ENCODE measurements at places on chromosomes 3 and 15.

DNA sequence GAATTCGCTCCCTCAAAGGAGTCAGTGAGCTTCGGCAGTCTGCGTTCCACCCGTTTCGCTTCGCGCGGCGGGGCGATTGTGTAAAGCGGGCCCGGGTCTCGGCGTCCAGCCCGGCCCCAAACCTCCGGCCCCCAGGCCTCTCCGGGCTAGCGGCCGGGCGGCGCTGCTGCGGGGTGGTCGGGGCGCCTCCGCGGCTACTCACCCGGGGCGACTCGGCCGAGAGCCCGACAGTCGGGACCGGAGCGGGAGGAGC lies 412 bp downstream of the CHDH start:
- DNase-seq, result no peak

DNA sequence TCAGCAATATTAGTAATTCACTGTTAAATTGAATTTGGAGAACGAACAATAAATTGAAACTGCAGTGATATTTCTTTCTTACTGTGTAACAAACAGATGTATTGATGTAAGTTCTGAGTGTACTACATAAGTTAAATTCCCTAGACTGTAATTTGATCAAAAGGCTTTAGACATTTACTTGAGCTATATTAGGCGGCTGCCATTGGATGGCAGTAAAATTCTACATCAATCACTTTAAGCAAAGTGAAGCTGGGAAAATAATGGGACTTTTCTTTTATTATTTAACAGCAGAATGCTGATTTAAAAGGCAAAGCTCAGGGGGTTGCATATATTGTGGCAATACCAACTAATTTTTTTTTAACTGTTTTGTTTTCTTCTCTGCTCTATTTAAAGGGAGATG lies 212.6 kb upstream of the PLSCR5 start:
- no peak for DNase-seq

- DNase-seq, result no peak
Measured at GRCh38 chr15:39855400-39855799, 64.7 kb downstream of the GPR176 start.

GRCh38 chr15:81002009-81002330 lies 1.2 kb downstream of the TLNRD1 start:
- DNase-seq, result no peak

DNA sequence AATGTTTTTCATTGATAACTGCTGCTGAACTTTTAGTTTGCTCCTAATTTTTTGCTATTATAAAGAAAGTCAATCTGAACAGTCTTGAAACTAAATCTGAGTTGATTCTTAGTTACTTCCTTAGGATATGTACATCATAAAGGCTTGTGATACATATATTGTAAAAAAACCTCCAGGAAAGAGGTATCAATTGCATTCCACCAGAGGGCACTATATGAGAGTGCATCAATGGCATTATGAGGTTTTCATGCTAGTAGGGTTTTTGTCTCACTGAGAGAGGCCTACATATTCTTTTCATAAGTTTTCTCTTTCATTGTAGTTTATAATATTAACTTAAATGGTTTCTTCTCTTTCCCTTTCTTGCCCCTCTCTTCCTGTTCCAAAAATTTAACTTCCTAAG lies 46.9 kb downstream of the PIK3R4 start:
- no peak for DNase-seq

DNA sequence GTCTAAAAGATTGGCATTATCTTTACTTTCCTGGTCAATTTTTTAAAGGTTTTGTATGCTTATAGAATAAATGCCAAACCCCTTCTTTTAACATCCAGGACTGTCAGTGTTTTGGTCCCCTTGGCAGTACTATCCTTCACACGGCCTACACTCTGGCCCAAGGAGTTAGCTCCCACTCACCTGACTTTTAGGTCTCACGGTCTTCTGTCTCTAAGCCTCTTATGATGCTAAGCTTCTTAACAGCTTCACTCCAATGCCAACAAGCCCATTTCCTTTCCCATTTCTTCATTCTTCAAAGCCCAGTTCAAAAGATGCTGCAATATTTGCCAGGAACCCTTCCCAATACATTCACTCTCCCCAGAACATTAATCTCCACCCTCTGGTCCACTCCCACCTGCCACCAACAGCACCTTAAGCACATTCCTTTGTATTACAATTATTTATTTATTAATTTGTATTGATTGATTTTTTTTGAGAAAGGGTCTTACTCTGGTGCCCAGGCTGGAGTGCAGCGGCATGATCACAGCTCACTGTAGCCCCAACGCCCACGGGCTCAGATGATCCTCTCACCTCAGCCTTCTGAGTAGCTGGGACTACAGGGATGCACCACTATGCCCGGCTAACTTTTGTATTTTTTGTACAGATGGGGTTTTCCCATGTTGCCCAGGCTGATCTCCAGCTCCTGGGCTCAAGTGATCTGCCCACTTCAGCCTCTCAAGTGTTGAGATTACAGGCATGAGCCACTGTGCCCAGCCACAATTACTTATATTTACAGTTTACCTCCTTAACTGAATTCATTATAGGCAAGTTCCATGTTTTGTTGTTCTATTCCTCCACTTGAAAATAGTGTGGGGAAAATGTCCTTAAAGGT lies 27.8 kb downstream of the IFT80 start:
- no peak for DNase-seq

DNA sequence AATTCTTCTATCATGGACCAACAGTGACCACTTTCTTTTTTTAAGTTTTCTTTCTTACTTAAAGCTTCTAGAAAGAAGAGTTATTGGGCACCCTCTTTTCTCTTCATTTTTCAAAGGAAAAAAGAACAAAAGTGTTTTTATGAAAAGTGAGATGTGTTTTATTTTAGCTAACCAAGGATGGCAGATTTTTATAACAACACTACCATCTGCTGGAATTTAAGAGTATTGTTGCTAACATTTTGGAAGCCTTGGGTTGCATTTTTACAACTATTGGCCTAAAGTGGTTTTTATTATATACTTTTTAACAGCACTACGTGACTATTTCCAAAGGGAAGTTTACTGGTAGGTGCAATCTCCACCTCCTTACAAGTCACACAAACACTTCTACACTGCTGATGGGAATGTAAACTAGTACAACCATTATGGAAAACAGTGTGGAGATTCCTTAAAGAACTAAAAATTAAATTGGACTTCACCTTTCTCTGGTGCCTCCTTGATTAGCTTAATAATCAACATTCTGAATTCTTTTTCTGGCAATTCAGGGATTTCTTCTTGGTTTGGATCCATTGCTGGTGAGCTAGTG lies 237.7 kb upstream of the AGTR1 start:
- no peak for DNase-seq

GRCh38 chr15:96670389-96670788 lies 339.9 kb downstream of the NR2F2 start:
- DNase-seq, result no peak

DNA sequence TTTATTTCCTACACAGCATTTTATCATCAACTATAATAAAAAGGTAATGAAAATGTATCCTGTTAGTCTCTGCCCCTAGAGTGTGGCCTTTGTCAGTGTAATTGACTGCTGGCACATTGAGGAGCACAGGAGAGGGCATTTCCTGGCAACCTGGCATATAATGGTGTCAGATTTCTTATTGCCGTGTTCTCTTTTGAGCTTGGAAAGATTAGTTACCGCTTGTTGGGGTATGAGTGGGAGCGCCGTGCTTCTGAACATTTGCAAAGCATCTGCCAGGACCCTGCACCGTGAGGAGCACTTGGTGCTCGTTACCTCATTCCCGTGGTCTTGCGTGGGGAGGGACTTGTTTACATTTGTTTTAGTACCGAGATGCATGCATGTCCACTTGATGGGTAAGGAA lies 124.4 kb downstream of the PTPRG start:
- no peak for DNase-seq

DNA sequence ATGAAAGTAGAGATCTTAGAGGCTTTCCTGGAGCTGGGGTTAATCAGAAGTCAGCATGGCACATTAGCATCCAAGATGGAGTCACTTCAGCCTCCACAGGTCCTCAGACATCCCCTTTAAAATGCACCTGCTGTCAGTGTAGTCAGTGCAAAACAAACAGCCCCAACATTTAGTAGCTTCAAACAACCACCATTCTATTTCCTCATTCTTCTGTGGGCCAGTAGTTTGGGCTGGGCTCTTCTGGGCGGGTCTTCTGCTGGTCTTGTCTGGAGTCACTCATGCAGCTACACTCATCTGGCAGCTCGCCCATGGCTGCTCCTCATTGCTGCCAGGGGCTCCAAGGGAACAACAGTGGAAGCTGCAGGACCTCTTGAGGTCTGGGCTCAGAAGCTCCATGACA lies 99.9 kb downstream of the TLE3 start:
- no peak for DNase-seq

DNA sequence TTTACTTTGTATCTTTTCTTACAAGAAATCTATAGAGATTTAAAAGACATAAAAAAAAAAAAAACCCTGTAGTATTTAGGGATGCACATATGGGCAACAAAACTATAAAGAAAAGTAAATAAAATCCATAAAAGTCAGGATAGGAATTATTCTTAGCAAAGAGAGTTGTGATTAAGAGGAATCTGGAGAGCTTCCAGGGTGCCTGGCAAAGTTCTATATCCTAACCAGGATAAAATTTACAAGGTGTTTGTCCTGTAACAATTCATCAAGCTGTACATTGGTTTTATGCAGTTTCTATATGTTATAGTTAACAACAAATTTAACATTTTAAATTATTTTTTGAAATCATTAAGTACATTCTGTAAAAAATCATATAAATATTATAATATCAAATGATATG lies 7.9 kb downstream of the SECISBP2L start:
- no peak for DNase-seq

DNA sequence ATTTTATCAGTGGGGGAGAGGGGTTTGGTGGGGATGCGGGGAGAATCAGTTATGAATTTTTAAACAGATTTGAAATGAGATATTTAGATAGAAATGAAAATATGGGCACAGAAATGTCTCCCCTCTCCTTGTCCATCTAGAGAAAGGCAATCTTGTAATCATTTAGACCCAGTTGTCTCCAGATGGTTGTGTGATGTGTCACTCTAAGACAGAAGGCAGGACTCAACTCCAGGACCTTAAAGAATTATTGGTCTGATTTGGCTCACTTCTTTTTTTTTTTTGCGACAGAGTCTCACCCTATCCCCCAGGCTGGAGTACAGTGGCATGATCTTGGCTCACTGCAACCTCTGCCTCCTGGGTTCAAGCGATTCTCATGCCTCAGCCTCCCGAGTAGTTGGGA lies 77.2 kb downstream of the EOMES start:
- no peak for DNase-seq

GRCh38 chr15:100134586-100134985 lies 207.2 kb downstream of the ADAMTS17 start:
- no peak for DNase-seq

- DNase-seq, result no peak
Measured at GRCh38 chr3:181722766-181723425, 11.2 kb downstream of the SOX2 start.

DNA sequence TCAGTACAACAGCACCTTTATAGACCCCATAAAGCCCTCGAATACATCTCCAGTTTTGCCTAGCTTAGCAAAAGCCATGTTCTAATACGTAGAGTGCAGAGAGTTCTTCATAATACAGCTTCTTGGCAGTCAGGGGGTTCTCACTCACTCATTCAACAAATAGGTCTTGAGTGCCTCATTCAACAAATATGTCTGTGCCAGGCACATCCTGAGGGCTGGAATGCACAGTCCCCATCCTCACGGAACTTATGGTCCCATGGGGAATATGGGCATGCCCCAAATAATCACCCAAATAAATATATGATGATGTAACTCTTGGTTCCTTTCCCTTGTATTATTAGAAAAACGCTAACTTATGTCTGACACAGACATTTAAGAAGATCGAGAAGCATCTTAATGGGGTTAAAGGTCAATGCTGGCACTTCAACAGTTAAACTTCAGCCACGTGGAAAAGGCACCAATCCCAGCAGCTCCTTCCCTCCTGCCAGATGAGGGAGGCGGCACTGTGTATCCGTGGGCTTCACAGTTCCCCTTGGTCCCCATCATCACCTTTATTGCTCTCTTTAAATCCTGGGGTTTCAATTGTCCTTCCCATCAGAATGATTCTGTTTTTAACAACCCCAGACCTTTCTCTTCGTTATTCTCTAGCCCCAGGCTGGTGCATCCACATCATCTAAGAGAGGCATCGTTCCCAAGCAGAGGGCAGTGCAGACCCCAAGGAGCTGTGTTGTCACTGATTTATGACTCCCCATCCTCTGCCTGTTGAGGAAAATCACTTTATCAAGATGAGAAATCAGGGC lies 18.9 kb upstream of the SEMA5B start:
- no peak for DNase-seq
